HFFc6 (cell line): ENCODE measurements at places on chromosomes 3 and 15.

DNA sequence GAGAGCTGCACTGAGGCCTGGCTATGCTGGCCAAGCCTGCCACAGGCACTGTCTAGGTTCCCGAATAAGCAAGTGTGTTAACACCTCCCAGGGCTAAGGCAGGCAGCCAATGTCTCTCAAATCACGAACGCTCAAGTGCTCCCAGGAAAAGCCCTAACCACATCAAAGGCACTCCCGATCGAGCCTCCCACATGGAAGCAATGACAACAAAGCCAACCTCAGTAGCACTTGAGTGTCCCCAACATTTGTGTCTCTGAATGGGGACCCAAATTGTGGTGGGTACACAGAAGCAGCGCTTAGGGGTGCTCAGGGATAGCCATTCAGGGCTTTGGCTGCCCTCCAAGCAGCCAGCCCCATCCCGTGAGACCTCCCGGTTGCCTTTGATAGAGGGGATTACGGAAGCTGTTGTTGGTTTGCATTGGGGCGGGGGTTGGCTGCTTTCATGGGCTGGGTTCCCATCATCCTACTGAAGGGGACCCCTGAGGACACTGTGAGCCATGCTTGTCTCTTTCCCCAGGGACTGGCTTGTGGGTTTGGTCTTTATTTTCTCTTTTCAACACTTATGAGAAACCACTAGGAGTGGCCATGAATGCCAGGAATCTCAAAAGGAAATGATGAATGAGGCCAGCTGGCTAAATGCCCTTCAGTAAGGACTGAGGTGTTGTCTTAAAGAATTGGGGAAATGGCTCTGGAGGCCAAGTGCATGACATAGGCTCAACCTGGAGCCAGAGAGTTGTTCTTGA is 234.1 kb upstream of the FEZF2 start:
- peak; percentile 66 for DNase-seq

DNA sequence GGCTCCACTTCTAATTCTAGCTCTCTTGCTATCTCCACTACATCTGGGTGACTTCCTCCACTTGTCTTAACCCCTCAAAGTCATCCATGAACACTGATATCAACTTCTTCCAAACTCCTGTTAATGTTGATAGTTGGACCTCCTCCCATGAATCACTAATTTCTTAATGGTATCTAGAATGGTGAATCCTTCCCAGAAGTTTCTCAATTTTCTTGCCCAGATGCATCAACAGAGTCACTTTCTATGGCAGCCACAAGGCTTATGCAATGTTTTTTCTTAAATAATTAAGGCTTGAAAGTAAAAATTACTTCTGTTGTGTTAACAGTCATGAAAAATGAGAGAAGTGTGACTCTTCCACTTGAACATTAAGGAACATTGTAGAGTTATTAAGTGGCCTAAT is 164.3 kb downstream of the PCCB start:
- DNase-seq = no peak

GRCh38 chr3:51937014-51937413 is 4.7 kb downstream of the RRP9 start:
- no peak for DNase-seq

DNA sequence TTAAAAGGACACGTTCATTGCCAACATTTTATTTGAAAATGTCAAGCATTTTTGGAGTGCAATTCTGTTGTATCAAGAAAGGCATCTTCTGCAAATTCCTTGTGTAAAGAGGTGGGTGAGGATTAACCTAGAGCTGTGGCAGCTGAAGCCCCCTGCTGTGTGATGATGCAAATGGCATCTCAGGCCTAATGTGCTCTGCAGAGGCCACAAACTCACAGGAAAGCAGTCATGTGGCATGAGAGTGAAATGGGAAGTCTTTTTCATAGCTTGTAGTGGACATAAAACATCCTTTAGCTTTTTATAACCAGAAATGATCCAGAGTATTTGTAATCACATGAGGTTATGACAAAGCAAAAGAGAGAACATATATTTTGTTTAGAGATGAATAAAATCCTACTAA is 6.4 kb downstream of the CADM2 start:
- DNase-seq = no peak

DNA sequence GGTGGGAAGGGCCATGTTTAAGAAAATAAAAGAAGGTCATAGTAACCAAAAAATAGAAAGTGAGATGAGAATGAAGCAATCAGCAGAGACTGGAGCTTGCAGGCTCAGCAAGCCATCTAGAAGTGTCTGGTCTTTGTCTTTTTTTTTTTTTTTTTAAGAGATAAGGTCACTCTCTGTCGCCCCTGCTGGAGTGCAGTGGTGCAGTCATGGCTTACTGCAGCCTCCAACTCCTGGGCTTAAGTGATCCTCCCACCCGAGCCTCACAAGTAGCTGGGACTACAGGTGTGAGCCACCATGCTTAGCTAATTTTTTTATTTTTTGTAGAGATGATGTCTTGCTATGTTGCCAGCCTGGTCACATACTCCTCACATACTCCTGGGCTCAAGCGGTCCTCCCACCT is 36.2 kb downstream of the GXYLT2 start:
- no peak for DNase-seq
